Prostate gland (tissue), 2 donors: ENCODE measurements at places on chromosomes 7 and 10.

GRCh38 chr7:128951296-128951695 is 13.6 kb downstream of the IRF5 start:
- DNase-seq = no peak

DNA sequence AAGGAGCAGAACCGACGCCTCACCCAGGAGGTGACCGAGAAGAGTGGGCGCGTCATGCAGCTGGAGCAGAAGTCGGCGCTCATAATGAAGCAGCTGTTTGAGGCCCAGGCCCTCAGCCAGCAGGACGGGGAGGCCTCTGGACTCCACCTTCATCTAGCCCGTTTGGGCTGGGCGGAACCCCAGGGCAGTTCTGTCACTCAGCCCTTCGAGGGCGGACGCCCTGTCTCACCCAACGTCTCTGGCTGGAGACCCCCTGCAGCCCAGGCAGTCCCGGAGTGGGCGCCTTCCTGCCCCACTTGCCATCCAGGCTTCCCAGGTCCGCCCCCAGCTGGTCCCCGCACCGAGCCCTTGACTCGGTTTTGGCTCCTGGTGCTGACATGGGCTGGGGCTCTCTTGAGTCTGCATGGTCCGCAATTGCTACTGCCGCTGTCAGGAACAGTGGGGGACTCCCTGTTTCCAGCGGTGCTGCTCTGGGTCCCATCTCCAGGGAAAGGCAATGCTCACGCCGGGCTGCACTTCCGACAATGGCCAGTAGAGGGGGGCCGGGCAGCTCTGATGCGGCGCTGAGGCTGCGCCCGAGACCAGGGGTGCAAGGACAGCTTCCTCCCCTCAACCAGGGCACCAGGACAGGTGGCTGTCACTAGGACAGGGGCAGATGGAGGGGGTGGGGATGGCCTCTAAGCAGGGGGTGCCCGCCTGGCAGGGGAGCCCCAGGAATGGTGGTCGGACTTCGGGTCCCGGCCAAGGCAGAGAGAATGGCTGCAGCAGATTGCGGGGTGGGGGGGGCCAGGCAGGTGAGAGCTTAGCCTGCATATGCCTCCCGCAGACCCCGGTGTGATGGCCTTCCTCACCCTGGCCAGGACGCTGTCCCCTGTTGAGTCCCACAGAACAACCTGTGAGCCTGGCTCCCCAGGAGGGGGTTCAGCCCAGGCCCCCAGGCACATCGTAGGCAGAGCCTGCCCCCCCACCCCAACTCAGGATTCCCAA is 71.2 kb upstream of the KCTD7 start:
- peak; percentile 49 for DNase-seq

GRCh38 chr7:2360796-2361195 is 6.2 kb downstream of the EIF3B start:
- no peak for DNase-seq

- DNase-seq = no peak
Measured at GRCh38 chr10:30705101-30705624, 75.6 kb upstream of the LYZL2 start.

GRCh38 chr7:156092307-156092706 is 280.0 kb upstream of the SHH start:
- DNase-seq = no peak
